Activated CD4-positive, alpha-beta memory T cell treated with anti-CD3 and anti-CD28 coated beads, Interleukin-2, amount 10 ng/mL, durations not matched to agents 7 days and 5 days (primary cell): ENCODE measurements at places on chromosomes 13 and 19. TPM values are rescaled to one million over a fixed set of nuclear protein-coding genes. Genes with fewer than 3 reads are reported as not detected.

The FBXO17 gene
- total RNA-seq, result 0.20 TPM

The SLITRK5 gene
- not detected for total RNA-seq

The ATP4A gene
- total RNA-seq, result not detected

DNA sequence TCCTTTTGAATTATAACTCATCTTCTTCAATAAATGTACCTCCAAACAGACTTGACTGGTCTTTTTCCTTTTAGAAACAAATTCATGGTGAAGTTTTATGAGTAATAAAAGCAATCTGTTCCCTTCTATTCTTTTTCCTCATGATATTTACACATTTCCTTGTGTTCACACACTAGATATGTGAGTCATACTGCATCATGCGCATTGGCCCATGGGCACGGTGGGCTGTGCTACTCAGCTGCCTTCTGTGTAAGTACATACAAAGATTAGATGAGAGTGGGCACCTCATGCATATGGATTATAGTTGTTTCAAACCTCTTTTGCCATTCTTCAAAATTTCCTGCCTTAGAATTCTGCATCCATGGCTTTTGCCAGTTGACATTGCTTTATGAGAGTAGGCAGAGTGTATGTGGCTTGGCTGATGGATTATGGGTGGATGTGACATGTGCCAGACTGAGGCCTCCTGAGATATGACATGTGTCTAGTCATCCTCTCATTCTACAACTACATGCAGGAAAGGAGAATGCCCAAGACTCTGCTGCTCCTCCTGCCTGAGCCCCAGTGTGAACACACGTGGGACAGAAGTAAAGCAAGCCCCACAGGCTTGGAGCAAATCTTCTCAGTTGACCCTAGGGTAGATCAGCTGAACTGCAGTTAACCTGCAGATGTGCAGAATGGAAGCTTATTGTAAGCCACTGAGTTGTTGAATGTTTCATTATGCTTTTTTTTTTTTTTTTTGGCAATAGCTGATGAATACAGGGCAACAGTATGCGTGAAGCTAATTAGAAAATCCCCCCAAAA lies 109.9 kb downstream of the RBM26 start:
- no peak overlapping the region for H3K4me3 ChIP-seq
- no peak overlapping the region for H3K27ac ChIP-seq
- DNase-seq, result no peak
- no peaks in the 10 kb centered on the region for H3K36me3 ChIP-seq
- peaks cover 19% of the 10 kb centered on the region for H3K27me3 ChIP-seq

- H3K36me3 ChIP-seq, result peaks cover 79% of the 10 kb centered on the region
- peak; percentile 23 for DNase-seq
- H3K4me1 ChIP-seq, result peaks cover 5% of the 10 kb centered on the region
- no peaks in the 10 kb centered on the region for H3K27me3 ChIP-seq
- H3K27ac ChIP-seq, result no peak overlapping the region
- no peak overlapping the region for H3K4me3 ChIP-seq
These were observed 19.5 kb downstream of the PRKD2 start for GRCh38 chr19:46697204-46697960.
